ENCODE measurements at places on chromosomes 1 and 21.

DNA sequence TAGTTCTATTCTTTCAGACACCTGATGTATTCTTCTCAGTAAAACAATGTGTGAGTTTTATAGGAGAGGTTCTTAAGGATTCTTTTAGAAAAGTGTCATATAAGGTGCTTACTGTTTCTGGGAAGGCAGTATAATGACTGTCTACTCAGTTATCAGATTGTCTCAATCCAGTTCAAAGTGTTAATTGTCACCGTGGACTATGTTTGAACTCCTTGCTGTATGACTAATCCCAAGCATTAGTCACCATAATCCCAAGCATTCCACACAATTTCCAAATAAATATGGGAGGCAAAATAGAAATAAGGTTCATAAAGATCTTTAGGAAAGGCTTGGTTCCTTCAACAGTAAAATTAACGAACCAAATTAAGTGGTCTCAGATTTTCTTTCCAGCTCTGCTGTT lies 342.1 kb upstream of the NR5A2 start:
- no peak for DNase-seq

DNA sequence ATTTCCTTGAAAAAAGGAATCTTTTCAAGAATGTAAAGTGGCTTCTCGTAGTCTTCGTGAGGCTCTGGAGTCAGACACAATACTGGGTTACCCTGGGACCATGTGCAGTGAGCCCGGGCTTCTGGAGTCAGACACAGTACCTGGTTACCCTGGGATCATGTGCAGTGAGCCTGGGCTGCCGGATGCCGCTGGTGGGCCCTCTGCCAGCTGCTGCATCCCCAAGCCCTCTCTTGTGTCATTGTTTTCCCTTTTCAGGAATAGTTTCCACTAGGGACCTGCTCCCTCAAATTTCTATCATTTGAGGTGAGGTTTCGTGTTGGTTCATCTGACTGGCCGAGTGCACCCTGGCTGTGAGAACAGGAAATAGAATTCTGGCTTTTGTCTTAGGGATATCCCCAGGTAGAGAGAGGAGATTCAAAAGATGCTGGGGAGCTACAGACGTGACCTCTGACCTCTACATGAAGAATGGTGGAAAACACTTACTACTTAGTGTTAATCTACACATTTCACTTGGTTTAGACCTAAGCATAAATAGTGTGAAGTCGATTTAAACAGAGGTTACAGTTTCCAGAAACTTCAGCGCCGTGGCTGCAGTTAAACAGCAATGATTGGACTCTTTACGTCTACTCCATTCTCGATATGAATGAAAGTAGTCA lies 10.6 kb downstream of the ADARB1 start:
- no peak for DNase-seq

- DNase-seq: no peak
Measured at GRCh38 chr1:210294999-210295745, 33.5 kb upstream of the HHAT start.

DNA sequence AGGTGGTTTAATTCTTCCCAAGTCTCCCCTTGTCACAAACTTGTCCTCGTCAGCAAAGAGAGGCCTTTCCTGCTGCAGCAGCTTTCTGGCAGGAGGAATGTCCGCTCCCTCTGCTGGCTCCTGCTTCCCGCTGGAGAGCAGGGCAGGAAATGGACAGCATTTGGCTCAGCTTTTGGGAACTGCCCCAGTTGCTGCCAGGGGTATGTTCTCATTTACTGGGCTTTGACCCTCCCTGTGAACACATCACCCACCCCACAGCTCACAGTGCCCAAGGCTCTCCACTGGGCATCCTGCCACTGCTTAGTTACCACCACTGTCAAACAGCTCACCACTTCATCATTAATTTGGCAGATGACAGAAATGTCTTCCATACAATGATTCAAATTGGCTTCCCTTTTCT lies 75.4 kb downstream of the MRPL37 start:
- no peak for DNase-seq

DNA sequence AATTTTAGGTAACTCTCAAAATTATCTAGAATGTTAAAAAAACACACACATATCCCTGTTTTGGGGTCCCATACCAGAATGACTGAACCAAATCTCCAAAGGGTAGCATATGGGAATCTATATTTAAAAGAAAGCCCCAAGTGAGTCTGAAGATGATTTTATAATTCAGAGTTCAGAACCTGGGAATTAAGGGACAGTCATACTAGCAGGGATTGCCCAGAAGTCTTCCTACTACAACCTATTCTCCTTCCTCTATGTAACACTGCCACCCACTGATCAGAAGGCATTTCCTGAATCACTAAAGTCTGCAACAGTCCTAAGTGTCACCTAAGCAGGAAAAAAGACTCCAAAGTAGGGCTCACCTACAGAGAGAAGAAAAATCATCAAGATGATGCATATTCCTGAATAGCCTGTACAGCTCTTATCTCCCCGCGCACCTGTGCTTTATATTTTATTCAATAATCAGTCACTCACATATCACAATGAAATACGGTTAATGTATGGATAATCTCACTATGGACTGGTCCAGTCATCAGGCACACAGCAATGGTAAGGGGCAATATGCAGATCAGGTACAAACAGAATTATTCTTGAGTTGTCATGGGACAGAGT lies 4.9 kb downstream of the RGS1 start:
- no peak for DNase-seq

GRCh38 chr1:226695335-226695900 lies 43.7 kb downstream of the ITPKB start:
- DNase-seq: no peak

DNA sequence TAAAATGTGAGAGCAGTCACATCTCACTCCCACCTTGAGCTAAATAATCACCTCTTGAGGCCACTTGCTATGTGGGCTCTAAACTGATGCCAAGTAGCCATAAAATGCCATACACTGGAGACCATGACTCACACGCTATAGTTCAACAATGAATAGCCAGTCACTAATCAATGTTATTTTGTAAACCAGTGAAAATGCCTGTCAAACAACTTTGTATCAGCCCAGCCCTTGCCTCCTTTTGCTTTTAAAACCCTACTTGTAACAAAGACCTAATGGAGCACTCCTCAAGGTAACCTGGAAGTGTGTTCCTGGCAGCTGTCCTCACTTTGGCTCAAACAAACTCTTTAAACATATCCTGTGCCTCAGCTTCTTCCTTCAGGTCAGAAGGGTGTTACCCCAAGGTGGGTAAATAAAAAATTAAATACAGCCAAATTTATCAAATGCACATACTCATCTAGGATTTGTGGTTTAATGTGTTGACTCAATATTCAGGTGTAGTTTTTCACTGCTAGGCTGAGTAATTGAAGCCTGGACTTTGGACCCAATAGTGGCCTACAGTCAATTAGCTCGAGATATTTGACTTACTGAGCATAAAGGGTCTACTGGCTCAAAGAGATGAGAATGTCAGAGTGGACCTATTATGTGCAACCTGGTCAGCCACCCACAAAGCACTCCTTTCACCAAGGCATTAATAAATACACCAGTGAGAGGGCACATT lies 154.3 kb downstream of the COQ8A start:
- no peak for DNase-seq

GRCh38 chr1:29123887-29124365 lies at the start of gene TMEM200B:
TSS of gene TMEM200B (minus strand) at chr1:29123903. CDS start at chr1:29121828, 2,075 bp downstream.
- DNase-seq: no peak

DNA sequence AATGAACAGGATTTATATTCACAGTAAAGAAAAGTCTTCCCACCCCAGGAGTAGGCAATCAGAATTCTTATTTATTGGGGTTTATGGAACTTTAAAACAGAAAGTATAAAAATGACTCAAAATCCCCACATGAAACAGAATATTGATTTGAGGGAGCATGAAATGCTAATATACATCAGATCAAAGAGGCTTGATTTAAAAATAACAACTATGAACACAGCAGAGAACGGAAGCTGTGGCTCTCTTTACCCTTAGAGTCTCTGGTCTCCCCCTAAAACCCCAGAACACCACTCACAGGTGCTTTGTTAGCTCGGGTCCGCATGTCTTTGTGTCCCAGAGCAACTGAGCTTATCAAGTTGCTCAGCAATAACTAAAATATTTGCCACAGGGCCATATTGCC lies 31.2 kb upstream of the FASLG start:
- DNase-seq: no peak

DNA sequence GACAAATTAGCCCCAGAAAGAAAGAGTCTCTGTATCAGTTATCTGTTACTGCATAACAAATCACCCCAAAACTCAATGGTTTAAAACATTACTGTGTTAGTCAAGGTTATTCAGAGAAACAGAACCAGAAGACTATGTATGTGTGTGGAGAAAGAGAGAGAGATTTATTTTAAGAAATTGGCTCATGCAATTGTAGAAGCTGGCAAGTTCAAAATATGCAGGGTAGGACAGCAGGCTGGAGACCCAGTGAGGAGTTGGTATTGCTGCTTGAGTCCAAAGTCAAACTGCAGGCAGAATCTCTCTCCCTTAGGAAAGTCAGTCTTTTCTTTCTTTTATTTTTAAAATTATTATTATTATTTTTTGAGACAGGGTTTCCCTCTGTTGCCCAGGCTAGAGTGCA lies 50.2 kb upstream of the TNR start:
- no peak for DNase-seq

DNA sequence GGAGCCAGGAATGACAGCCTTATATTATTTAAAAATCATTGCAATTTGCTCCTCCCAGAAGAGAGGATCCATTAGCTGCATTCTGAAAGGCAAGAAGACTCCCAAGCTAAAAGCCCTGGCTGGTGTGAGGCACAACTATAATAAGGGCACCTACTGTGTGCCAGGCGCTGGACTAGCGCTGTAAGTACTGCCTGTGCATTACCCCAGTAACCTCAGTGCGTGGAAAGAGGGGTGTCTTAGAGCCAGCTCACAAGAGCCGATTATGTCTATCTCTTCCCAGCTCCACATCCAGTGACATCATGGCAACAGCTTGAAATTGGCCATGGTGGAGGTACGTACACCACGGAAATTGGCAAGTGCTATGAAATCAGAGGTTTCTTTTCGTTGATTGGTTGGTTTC lies 141.7 kb upstream of the IRF2BP2 start:
- DNase-seq: no peak

DNA sequence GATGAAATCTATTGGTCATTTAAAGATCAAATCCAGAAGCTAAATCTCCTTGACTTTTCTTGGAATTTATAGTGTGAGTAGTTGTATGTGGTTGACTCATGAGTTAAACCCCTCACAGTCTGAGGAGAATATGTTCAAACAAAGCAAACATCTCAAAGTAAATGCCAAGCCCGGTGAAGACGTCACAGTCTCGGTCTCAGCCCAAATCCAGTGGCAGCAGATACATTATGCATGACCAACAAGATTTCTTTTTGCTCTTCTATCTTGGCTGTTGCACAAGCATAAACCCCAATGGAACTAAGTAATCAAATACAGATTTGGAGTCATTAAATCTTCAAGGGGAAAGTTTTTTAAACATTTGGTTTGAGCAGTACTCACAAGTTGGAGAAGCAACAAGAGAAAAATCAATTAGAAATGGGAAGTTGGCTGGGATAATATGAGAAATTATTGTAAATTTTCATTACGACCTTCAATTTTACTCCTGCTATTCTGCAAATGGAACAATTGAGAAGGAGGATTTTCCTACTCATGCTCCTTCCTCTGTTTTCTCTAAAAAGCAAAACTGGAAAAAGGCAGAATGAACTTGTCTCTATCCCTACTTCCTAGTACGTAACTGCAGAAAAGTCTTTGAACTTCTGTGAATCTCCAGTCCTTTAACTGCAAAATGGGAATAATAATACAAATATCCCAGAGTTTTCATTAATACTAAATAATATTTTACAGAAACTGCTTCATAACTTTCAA lies 575.8 kb downstream of the NUF2 start:
- DNase-seq: no peak

DNA sequence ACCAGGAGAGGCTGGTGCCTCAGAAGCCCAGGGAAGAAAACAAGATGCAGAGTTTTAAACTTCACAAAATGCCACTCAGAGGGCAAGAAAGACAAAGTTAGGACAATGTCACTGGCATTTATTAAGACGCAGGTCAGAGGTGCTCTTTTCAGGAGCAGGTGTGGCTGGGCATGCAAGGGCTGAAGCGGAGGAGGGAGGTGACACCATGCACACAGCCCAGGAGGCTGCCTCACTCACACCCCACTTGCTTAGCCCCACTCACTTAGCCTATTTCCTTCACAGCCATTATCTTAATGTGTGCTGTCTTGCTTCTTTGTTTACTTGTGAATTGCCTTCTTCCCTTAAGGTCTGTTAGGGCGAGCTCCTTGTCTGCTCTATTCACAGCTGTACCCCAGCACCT lies 17.2 kb downstream of the HIVEP3 start:
- DNase-seq: no peak

DNA sequence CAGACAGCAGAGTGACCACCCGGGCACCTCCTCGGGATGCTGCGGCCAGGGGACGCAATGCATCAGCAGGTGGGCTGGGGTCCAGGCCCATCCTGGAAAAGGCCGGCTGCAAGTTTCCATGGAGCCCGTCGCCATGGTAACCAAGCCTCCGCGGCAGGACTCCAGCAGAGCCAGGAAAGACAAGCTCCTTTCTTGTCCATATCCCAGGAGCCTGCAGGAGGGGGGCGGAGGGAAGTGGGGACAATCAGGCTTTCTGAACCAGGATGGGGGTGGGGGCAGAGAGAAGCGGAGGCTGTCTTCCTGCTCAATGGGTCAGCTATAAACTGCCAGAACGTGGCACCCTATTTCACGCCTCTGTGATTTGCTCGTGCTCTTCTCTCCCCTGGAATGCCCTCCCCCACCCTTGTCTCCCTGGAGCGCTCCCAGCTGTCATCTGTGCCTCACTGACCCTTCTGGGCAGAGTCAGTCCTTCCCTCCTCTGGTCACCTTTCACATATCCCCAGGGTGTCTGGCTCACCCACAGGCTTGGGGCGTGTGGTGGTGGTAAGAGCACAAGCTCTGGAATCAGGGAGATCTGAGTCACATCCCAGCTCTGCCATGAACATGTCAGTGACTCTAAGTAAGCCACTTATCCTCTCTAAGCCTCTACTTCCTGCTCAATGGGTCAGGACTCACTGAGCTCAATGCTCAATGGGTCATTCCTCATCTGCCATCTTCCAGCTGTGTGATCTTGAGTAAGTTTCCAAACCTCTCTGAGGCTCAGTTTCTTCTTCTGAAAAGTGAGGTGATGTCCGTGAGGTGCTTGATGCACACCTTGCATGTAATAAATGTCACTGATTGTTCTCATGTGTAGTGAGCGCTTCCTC lies 58.9 kb upstream of the LAPTM5 start:
- DNase-seq: no peak

DNA sequence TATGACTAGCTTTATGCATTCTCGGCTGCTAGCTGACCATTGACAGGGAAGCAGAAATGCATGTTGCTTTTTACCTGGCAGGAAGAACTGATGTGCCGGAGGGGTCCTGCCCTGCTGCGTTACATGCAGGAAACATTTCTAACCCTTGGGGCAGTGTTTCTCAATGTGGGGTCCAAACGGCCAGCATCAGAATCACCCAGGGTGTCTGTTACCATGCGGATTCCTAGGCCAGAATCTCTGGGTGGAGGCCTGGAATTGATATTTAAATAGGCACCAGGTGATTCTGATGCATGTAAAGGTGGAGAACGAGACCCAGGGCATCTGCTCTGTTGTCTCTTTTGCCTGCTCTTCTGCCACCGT lies 182.7 kb downstream of the PCP4 start:
- DNase-seq: no peak

- DNase-seq: no peak
Measured at GRCh38 chr1:90824551-90824950, 107.4 kb upstream of the BARHL2 start.

GRCh38 chr1:200311256-200311655 lies 98.6 kb downstream of the ZNF281 start:
- DNase-seq: no peak
